IMR-90 (cell line): ENCODE measurements at places on chromosomes 16 and 17.
A peak's percentile ranks its signal among the peaks of the same experiment; 100 is the strongest.

GRCh38 chr16:50458667-50459495 is 89.3 kb upstream of the NKD1 start:
- no peak for DNase-seq

GRCh38 chr16:22912654-22913053 is 98.7 kb downstream of the HS3ST2 start:
- DNase-seq: no peak

- peak; percentile 82 for DNase-seq
Measured at GRCh38 chr16:4529085-4530060, 9.2 kb downstream of the CDIP1 start.

DNA sequence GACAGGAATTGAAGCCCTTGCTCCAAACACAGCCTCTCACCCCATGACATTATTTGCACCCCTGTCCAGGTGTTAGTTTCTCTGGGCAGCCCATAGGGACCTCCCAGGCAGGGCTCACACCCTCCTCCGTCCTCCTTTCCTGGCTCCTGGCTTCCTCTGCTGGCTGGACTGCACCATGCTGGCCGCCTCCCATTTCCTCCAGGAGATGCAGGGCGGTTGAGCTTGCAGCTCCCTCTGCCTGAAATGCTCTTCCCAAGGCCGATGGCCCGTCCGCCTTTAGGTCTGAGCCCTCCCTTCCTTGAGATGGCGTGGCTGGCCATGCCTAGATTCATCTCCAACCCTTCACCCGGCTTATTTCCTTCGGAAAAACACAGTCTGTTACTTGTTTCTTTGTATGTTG is 334.8 kb downstream of the SNX29 start:
- DNase-seq: no peak

DNA sequence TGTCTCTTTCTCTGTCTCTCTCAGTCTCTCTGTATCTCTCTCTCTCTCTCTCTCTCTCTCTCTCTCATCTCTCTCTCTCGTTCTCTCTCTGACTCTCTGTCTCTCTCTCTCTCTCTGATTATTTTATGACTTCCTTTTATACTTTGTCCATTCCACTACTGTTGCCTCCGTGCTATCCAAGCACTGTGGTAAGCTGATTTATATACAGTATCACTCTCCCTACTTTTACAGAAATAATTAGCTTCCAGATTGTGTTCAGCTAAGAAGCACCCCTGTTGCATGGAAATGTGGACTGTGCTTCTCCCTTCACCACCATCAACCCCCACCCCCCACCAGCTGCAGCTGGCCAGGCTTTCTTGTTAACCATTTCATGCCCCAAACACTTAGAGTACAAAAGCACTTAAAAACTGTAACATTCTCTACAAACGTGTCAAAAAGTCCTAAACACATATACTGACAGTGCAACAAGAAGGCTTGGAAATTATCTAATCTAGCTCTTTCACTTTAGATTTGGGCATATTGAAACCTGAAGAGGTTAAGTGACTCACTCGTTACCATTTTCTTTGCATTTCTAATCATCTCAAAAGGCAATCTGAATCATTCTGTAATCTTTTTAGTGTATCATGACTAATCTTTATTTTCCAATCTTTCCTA is 11.6 kb upstream of the TMEM100 start:
- peak; percentile 66 for DNase-seq

DNA sequence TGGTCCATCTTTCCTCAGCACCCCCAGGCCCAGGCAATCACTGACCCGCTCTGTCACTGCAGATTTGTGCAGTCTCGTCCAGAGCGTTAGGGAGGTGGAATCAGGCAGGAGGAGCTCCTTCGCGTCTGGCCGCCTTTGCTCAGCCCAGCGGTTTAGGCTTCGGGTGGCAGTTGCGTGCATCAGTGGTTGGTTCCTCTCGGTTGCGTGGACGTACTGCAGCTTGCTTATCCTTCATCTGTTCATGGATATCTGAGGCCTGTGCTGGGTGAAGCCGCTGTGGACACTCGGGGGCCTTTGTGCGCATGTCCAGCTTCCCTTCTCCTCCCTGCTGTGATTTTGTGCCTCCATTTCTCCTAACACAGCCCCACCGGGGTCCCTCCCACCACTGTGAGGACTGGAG is 4.7 kb upstream of the P2RX1 start:
- DNase-seq: no peak

DNA sequence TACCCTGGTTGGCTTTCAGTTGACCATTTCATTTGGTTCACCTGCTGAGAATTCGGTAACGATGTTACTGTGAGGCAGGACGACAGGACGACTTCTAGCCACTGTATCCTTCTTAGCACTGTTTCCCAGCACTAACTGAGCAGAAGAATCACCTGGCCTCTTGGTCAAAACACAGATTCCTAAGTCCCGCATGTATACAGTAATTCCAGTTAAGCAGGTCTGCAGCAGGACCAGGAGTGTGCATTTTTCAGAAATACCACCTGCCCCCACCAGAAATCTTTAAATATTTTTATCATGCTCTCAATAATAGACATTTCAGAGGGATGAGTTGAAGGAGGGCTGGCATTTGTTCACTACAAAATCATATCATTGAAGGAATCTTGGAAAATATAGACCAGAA is 22.6 kb downstream of the RSL1D1 start:
- DNase-seq: no peak

DNA sequence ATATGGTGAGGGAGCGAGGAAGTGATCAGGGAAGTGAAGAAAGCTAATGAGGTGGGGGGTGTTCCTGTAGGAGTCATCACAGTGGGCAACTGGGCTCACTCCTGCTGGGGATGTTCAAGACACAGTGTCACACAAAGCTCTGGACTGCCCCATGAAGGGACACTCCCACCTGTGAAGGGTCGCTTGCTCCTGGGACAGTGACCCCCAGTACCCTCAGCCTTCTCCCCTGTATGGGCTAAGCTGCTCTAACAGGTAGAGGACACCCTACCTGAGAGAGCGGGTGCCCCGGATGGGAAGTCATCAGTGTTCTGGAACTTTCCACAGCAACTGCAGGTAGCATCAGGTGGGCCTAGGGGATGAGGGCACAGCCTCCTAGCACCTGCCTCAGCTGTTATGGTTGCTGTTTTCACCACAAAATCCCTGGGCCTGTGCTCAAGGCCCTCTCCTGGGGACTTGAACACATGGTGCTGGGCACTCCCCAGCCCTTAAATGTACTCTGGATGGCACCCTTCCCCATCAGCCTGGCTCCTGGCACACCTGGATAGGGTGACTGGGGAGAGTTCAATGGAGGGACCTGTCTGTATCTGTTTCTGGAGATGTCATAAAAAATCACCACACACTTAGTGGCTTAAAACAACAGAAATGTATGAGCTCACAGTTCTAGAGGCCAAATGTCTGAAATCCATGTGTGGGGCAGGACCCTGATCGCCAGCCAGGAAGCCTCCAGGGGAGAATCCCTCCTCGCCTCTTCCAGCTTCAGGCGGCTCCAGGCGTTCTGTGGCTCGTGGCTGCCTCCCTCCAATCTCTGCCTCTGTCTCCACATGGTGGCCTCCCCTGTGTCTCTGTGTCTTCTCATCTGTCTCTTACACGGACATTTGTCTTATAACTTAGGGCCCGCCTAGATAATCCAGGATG is 104.0 kb upstream of the CDH5 start:
- peak; percentile 57 for DNase-seq

- DNase-seq: peak; percentile 76
Measured at GRCh38 chr17:66353937-66354401, 51.6 kb downstream of the PRKCA start.

GRCh38 chr17:19295473-19296135 is 58.4 kb downstream of the EPN2 start:
- DNase-seq: no peak

DNA sequence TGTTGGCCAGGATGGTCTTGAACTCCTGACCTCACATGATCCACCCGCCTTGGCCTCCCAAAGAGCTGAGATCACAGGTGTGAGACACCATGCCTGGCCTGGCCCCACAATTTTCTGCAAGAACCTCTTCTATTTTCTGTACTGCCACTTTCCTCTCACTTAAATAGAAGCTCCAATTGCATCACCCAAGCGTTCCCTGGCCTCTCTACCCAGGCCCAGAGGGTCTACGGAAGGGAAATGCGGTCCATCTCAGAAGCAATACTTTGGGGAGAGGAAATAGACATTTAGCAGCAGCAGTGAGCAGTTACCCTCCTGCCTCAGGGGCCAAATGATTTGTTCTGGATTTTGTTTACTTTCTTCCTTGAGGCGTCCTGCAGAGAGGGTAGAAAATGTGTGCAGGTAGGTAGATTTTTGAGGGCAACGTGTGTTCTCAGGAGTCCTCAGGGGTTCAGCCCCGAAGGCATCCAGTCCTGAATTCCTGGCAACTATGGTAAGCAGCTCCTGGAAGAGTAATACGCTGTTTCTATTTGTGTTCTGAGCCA is 11.0 kb downstream of the SLC6A4 start:
- no peak for DNase-seq

GRCh38 chr17:81494626-81495377 is 17.8 kb downstream of the ACTG1 start:
- DNase-seq: no peak

DNA sequence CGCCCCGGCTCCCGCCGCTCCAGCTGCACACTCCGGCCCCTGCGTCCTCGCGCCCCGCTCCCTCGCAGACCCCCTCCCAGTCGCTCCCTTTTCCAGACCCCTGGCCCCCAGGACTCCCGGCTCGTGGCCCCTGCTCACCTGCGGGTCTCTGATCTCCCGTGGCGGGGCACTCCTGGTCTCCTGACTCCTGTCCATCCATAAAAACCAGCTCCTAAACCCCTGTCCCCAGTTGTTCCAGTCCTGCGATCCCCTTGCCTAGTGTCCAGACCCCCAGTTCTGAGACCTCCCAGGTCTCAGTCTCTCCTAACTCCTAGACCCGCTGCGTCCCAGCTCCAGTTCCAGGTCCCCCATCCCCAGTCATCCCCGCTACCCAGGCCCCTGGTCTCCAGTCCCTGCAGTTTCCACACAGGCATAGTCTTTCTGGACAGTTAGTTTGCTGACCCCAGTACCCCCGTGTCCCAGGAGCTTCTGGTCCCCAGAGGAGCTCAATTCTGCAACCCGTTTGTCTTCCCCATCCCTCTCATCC is 379 bp downstream of the SNX29 start:
- no peak for DNase-seq

GRCh38 chr16:8943966-8944759 is 19.5 kb downstream of the USP7 start:
- DNase-seq: no peak

DNA sequence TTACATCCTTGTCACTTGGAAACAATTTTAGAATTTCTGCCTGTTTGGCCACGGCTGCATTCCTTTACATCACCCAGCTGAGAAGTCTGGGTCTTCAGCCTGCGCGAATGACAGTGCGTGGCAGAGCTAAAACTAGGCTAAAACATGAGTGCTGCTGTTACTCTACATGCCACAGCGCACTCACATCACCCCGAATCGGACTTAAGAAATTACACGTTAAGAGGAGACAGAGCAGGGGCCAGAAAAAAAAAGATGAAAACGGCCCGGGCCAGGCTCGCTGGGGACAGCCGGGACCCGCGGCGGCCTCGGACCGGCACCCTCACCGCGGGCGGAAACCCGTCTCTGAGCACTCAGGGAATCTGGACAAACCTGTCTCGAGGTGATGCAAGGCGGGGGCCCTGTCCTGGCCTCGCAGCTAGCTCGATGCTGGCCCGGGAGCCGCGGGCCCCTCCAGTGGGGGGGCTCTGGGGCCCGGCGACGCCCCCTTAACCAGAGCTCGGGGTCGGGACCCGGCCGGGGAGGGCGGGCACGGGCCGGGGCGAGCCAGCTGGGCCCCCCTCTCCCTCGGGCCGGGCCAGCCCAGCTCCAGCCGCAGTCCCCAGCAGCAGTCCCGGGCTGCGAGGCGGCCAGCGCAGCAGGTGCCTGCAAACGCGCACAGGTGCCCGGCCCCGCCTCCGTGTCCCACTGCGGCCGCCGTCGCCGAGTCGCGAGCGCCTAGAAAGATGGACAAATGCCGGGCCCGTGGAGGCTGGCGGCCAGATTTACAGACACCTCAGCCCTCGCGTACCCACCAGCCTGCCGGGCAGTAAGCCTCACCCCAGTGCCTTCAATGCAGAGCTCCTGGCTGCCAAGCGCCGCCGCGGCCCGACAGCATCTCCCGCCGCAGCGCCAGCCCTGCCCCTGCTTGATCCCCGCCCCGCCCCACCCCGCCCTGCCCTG is at the start of gene AKTIP:
Gene AKTIP (minus strand): TSS at position 879 of the 939 bp plus-strand sequence. CDS start 2,950 bp downstream, outside the sequence.
- peak; percentile 52 for DNase-seq

DNA sequence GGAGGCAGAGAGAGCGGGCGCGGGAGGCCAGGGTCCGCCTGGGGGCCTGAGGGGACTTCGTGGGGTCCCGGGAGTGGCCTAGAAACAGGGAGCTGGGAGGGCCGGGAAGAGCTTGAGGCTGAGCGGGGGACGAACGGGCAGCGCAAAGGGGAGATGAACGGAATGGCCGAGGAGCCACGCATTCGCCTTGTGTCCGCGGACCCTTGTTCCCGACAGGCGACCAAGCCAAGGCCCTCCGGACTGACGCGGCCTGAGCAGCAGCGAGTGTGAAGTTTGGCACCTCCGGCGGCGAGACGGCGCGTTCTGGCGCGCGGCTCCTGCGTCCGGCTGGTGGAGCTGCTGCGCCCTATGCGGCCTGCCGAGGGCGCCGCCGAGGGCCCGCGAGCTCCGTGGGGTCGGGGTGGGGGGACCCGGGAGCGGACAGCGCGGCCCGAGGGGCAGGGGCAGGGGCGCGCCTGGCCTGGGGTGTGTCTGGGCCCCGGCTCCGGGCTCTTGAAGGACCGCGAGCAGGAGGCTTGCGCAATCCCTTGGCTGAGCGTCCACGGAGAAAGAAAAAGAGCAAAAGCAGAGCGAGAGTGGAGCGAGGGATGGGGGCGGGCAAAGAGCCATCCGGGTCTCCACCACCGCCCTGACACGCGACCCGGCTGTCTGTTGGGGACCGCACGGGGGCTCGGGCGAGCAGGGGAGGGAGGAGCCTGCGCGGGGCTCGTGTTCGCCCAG is 1.2 kb upstream of the CBX4 start:
- peak; percentile 31 for DNase-seq

GRCh38 chr17:18859256-18859655 is 1.3 kb downstream of the PRPSAP2 start:
- peak; percentile 73 for DNase-seq

DNA sequence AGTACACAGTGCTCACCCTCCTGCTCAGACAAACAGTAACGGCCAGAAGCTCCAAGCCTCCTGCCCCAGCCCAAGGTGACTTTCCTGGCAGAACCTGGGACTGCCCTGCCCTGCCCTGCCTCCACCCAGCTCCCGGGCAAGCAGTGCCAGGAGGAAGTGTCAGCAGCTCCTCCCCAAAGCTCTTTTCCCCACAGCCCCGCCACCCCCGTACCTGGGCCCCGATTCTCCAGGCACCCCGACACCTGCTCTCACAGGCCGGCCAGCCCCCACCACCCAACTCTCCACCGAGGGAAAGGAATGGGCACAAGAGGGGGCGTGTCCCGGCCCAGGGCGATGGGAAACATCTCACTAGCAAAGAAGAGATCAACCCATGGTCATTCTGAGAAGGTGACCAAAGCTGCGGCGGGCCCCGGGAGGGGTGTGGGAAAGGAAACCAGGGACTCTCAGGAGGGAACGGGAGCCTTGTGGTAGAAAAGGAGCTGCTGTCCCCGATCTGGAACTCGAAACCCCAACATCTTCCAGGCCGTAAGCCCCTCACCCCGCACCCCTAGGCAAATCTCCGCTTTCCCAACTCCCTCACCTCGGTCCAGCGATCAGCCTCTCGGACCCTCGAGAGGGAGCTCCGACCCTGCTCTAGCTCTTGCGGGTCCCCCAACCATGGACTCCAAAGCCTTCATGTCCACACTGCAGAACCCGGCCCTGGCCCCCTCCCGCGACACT is 1.2 kb downstream of the BCAR1 start:
- no peak for DNase-seq
